NCI-H526 (cell line): ENCODE measurements at places on chromosomes 7 and 10.

DNA sequence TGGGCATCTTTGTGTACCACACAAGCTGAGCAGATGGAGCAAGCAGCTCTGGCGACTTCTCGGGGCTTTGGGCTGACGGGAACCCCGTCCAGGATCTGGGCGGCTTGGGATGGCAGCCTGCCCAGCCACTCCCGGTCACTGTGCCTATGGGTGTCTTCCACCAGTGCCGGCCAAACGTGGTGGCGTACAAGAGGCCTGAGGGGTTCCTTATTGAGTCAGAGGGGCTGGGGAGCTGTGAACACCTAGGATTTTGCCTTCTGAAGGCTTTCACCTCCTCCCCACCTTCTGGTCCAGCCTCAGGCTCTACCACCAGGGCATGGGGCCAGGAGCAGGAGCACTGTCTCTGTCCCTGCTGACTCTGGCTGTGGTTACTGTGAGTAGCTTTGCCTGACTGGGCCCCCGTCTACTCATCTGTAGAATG lies 71.8 kb upstream of the PPIF start:
- DNase-seq = no peak

- DNase-seq = no peak
Measured at GRCh38 chr10:5625992-5626777, 40.2 kb downstream of the ASB13 start.

DNA sequence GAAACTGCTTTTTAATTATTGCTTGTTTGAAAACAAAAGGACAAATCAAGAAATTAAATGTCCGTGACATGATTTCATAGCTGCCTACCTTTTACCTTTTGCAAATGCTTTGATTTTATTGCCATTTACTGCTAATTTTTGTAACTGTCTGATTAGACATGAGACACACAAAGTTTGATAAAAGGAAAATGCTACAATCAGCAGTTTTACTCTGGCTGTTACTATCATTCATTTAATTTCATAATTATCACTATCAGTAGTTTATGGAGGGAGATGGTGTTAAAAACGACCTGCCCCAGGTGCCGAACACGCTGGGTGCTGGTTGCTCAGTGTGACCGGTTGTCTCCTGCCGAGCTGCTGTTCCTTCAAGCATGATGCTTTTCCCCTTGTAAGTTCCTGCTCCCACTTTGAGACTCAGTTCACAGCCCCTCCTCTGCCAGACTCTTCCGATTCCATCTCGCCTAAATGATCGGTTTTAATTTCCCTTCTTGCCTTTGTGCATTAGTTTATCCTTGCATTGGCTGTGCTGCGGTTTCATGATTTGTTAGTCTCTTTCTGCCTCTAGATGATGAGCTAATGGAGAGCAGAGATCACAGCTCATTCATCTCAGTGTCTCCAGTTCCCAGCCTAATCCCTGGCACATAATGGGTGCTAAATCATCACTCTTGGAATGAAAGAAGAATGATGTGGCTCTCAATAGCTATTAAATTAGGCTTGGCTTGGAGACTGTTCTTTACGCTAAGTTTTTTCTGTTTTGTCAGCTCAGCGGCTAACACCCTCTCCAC lies 110.6 kb downstream of the PFKFB3 start:
- DNase-seq = no peak

- DNase-seq = peak; percentile 36
Measured at GRCh38 chr10:75525067-75525466, 93.6 kb downstream of the LRMDA start.

DNA sequence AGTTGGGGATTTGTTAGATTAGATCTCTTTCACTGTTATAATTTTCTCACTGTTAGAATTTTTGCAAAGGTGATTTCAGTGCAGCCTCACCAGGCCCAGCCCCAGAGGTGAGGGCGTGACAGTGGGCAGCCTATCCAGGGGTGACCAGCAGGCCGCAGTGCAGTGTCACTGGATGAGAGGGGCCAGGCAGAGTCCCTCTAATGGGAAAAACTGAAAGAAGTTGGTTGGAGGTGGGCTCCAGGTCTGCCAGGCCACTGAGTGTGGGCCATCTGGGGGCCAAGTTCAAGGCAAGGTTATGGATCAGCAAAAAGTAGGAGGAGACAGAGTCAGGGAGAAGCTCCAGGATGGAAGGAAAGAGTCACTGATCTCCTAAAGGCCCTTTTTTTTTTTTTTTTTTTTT lies 90.5 kb upstream of the SDK1 start:
- DNase-seq = peak; percentile 12

DNA sequence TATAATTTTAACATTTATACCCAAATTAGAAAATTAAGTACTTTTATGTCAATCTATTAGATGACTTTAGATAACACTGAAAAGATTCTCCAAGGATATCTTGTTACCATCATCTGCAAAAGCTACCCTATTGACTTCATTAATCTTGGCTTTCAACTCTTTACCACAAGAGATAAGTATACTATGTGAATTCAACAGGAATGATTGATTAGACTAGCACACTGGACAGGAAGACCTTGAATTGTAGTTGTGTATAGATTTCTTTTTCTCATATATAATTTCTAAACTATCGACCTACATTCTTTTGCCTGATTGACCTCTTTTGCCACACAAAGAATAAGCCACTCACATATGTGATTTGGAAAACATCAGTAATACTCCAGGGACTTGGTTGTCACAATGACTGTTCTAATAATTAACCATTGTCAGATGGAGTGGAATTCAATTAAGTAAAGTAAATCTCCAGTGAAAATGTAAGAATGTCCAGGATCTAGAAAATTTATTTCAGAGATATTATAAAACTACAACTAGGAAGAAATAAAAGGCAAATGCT lies 1132.0 kb downstream of the SORCS1 start:
- no peak for DNase-seq

- DNase-seq = no peak
Measured at GRCh38 chr10:110802551-110803238, 69.0 kb upstream of the PDCD4 start.
